Amniotic stem cell (primary cell): ENCODE measurements at places on chromosomes 12 and 14.

GRCh38 chr14:34498684-34499412 is 36.8 kb upstream of the SPTSSA start:
- no peak for DNase-seq

DNA sequence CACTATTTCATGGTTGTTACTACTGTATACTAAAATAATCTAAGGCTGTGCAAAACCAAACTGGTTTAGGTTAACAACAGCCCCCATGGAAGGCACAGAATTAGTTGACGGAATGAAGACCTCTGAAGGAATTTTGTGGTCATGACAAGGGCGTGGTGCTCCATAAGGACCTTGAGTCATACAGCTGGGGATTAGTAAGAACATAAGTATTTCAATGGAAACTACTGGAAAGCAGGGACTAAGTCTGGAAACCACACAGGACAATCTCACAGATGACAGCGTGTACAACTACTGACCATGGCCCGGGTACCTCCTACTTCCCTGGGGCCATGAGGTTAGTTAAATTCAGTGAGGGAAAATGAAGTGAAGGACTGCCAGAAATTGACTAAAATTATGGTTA is 98.5 kb upstream of the PLEKHA5 start:
- peak; percentile 41 for DNase-seq

DNA sequence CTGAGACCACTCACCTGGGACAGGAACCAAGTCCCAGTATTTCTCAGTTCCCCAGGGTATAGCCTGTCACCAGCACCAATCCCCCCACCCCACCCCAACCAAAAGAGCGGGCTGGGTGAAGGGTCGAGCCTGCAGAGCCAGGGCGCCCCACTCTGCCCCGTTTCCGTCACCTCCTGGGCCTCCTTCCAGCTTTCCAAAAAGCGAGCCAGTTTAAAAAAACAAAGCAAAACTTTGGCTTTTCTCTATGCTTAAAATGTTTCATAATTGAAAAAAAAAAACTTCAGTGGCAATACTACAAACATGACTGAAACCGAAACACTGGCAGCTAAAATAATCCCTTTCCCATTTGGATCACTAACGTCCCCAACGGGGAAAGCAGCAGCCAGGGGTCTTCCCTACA is 7.5 kb downstream of the CAMKK2 start:
- no peak for DNase-seq

GRCh38 chr14:56895154-56895553 is 84.9 kb upstream of the OTX2 start:
- DNase-seq = no peak

DNA sequence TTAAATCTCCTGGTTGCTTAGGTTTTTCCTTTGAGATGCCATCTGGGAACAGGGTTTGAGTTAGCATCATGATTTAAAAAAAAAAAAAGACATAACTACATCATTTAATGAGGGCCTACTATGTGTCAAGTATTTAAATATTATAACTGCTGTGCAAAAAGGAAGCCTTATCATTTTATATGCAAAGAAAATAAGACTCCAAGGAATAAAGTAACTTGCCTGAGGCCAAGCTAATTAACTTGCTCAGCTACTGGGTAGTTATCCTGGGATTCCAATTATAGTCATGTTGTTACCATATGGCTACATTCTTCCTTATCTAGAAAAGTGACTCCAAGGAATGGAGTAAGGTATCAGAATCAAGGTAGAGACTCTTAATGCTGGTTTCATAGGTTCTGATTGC is 123.5 kb downstream of the SLC41A2 start:
- no peak for DNase-seq

DNA sequence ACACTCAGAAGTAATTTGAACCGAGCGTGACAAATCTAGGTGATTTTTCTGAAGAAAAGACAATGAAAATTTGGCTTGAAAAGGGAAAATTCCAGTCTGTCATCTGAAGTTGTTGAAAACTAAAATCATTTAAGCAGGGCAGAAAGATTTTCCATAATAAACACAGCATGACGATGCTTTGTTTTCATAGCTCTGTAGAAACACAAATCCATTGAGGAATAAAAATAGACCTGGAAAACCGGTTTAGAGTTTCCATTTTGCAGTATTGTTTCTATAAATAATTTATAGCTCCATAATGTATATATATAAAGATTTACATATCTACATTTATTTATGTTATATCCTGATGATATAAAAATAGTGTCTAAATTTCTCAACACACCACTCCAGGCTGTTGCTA is 1918.5 kb upstream of the FLRT2 start:
- no peak for DNase-seq

DNA sequence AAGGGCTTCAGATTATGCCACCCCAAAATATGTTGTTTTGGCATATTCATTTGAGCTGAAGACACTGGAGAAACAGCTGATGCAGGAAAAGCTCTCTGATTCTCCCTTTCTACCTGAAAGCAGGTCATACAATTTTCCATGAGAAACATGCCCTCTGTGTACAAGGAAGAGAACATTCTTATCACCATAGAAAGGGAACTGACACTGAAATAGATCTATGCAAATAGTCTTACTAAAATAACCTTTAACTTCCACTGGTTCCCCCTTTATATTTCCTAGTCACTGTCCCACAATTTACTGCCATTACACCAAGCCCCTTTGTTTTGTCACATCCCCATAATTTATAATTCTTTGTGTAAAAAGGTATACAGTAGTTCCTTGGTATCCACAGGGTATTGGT is 9.6 kb upstream of the PHC1 start:
- no peak for DNase-seq

DNA sequence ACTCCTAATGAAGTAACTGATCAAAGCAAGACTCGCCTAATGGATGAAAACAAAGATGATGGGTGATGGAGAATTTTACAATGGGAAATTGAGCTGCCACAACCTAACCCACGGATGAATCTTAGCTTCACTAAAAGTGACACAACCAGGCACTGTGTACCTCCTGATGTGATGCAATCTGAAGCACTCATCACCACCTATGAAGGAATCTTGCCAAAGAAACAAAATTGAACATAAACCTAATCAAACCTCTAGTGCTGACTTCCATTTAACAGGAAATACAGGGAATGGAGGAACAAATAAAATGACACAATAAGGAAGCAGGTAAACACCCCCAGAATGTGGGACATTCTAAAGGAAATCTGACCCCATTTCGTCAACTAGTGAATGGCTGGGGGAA is 13.3 kb upstream of the RARG start:
- DNase-seq = no peak

GRCh38 chr12:80262771-80263170 is 163.4 kb downstream of the OTOGL start:
- DNase-seq = no peak

DNA sequence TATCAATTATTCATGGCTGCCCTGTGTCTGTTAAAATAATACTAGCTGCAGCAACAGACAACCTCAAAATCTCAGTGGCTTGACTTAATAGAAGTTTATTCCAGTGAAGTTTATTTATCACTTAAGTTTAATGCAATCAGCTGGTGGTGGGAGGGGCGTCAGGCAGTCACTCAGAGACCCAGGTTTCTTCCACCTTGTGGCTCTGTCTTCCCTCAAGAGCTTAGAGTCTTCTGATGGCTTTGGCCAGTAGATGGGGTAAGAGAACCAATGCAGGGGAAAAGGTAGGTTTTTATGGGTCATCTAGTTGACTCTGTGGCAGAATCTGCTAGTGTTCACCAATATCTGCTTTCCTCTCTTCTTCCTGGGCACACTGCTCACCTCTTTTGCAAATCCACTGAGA is 668.9 kb downstream of the AACS start:
- no peak for DNase-seq

- DNase-seq = no peak
Measured at GRCh38 chr14:56816574-56817391, 6.5 kb upstream of the OTX2 start.

- DNase-seq = no peak
Measured at GRCh38 chr14:102930138-102930752, 7.8 kb downstream of the AMN start.
